ENCODE measurements at places on chromosomes 1 and 21.

GRCh38 chr1:223328566-223328965 lies 35.4 kb downstream of the SUSD4 start:
- DNase-seq, result no peak

GRCh38 chr1:233503366-233503954 lies 110.4 kb upstream of the KCNK1 start:
- no peak for DNase-seq

DNA sequence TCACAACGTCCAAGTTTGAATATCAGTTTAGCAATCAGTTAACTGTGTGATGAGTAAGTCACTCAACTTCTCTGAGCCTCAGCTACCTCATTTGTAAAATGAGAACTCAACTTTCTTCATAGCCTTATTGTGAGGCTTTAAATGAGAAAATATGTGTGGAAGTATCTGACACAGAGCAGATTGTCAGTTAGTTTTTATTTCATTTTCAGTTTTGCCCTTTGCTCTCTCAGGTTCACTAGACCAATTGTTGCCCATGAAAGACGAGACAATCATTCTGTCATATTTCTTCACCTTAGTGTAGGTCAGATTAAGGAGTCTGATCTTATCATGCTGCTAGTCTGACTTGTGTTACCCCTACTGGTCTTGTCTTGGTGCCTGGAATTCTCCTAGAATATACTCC lies 232.8 kb upstream of the PTBP2 start:
- no peak for DNase-seq

- DNase-seq, result no peak
Measured at GRCh38 chr1:109919303-109919702, 8.7 kb downstream of the CSF1 start.

- DNase-seq, result no peak
Measured at GRCh38 chr1:154489695-154490274, 12.2 kb upstream of the TDRD10 start.

DNA sequence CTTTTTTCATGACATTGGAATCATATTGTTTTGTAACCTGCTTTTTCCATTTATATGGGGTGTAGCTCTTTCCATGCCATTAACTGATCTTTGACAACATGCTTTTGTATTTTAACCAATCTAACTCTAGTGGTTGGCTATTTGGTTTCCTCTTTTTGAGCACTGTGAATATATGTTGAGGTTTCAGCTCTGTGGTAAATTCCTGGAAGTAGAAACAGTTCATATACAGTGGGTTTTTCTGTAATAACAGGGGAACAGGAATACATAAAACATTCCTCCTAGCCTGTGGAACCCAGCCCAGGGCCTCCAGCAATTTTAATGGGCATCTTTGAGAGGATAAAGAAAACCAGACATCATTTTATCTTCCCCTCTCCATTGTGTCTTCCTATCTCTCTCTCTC lies 17.4 kb downstream of the AZIN2 start:
- DNase-seq, result no peak

GRCh38 chr1:57637155-57637554 lies 213.3 kb upstream of the DAB1 start:
- no peak for DNase-seq

GRCh38 chr1:90114521-90115141 lies 119.7 kb downstream of the ZNF326 start:
- DNase-seq, result peak; percentile 12

- no peak for DNase-seq
Measured at GRCh38 chr1:62382658-62382955, 54.2 kb upstream of the USP1 start.

DNA sequence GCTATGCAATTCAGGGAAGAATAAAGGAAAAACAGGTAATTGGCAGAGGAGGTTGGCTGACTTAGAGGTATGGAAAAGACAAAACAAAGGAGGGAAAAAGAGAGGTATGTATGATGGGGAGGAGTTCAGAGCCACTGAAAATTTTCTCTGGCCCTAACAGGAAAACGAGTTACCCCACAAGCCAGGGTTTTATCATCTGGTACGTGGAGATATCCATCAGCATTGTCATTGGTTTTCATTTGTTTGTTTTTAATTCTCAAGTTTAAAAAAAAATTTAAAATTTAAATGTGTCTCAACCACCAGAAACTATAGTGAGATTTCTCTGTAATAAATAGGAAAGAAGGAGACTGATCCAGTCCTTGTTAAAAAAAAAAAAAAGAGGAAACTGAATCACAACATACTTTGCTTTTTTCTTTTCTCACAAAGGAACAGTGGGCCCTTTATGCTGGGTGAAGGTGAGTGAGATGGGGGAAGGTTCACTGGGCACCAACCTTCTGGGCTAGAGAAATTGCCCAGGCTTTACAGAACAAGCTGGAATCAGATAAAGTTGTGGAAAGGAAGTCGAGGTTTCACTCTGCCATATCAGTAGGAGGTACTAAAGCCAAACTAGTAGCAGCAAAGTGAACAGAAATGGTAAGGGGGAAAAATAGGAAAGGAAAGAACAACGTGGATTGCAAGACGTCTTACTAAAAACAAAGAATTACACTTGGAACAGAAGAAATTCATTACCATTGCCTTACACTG lies 2.7 kb downstream of the IFNAR2 start:
- no peak for DNase-seq
